ENCODE measurements at places on chromosomes 3 and 15. TPM values are rescaled to one million over a fixed set of nuclear protein-coding genes. Genes with fewer than 3 reads are reported as not detected.
A peak's percentile ranks its signal among the peaks of the same experiment; 100 is the strongest.

The IL16 gene
- 239 TPM for total RNA-seq

- DNase-seq = peak; percentile 10
Measured at GRCh38 chr3:57164217-57164656, 916 bp downstream of the IL17RD start.

The SHF gene
- 0.79 TPM for total RNA-seq

DNA sequence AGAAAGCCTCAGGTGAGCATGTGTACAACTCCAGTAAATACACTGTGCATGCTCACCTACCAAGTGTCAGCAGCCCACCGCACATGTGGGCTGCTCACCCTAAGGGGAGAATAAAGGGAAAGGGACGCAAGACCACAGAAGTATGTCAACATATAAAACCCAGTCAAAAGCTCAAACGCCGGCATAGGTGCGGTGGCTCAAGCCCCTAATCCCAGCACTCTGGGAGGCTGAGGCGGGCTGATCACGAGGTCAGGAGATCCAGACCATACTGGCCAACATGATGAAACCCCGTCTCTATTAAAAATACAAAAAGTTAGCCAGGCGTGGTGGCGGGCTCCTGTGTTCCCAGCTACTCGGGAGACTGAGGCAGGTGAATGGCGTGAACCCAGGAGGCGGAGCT lies 732.1 kb downstream of the ZPLD1 start:
- DNase-seq = no peak

The NAA80 gene
- 31.7 TPM for total RNA-seq

GRCh38 chr15:52936489-52936888 lies 146.4 kb upstream of the ONECUT1 start:
- DNase-seq = no peak

The SPTSSB gene
- total RNA-seq = not detected

The CDCP1 gene
- 22.2 TPM for total RNA-seq

DNA sequence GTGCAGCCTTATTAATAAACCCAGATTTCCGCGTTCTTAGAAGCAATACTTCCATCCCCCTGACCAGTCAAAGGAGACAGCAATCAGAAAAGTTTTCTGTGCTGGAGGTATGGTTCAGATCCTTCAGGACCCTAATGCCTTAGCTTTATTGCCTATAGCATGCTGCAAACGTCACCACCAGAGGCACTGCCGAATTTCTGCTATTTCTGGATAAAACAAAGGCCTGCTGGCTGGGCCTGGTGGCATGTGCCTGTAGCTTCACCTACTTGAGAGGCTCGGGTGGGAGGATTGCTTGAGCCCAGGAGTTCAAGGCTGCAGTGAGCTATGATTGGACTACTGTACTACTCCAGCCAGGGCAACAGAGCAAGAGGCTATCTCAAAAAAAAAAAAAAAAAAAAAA lies 407.2 kb downstream of the FOXP1 start:
- no peak for DNase-seq

DNA sequence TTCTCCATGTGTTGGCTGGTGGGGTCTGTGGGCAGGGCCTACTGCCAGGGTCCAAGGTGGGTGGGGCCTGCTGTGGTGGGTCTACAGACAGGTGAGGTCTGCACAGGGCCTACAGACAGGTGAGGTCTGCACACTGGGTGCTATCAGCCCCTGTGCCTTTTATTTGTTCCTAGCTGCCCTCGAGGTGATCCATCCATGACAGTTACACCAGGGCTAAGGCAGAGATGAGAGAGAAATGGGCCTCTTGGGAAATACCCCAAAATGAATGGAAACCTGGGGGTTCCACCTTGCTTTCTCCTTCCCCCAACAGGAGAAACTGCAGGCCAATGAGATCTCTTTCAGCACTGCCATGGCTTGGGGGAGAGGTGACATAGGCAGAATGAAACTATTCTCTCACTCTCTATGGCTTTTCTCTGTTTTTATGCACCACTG lies 36.4 kb downstream of the CFAP100 start:
- DNase-seq = no peak

DNA sequence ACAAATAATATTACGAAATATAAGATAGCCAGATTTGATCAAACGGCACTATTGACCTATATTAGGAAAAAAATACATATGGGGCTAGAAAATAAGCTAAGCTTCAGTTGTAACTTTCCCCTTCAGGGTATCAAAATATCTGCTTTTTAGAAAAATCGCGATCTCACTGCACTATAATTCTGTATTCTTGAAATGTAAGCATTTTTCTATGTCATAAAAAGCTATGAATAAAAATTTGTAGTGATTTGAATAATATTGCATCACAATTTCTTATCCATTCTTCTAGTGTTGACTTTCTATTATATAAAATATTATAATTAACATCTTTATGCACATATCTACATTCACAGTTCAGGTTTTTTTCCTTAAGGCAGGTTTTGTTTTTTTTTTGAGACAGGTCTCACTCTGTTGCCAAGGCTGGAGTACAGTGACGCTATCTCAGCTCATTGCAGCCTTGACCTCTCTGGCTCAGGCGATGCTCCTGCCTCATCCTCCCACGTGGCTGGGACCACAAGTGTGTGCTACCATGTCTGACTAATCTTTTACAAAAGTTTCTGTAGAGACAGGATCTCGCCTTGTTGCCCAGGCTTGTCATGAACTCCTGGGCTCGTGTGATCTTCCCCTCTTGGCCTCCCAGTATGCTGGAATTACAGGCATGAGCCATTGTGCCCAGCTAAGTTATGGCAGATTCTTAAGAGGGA lies 21.6 kb downstream of the EMC4 start:
- DNase-seq = no peak

DNA sequence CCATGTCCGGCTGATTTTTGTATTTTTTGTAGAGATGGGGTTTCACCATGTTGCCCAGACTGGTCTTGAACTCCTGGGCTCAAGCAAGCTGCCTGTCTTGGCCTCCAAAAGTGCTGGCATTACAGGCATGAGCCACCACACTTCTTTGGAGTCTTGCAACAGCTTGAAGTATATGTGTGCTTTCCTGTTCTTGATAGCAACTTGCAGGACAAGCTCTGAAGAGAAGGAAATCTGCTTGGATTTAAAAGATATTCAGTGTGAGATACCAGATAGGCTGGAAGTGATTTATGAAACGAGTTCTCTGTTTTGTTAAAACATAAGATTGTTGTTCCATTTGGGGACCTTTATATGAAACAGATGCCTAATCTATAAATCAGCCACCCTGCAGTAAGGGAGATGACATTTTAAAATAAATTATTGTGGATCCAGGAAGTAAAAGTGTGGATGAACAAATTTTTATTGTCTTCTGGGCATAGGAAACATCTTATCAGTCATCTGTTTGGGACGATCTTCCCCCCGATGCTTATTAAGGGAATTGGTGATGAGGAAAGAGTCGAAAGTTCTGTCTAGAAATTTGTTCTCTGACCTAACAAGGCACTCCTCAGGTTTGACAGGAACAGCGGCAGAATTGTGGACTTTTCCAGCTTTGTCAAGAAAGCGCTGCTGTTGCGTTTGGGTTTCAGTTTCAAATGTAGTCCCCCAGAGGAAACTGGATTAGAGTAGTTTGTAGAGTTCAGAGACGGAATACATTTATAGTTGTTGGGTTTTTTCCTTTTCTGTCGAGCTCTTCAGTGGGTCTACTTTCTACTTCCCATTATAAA lies 53.7 kb upstream of the MAGI1 start:
- no peak for DNase-seq
